Thoracic aorta (tissue), 2 donors: ENCODE measurements at places on chromosomes 2 and 18. TPM values are rescaled to one million over a fixed set of nuclear protein-coding genes. Genes with fewer than 3 reads are reported as not detected.

DNA sequence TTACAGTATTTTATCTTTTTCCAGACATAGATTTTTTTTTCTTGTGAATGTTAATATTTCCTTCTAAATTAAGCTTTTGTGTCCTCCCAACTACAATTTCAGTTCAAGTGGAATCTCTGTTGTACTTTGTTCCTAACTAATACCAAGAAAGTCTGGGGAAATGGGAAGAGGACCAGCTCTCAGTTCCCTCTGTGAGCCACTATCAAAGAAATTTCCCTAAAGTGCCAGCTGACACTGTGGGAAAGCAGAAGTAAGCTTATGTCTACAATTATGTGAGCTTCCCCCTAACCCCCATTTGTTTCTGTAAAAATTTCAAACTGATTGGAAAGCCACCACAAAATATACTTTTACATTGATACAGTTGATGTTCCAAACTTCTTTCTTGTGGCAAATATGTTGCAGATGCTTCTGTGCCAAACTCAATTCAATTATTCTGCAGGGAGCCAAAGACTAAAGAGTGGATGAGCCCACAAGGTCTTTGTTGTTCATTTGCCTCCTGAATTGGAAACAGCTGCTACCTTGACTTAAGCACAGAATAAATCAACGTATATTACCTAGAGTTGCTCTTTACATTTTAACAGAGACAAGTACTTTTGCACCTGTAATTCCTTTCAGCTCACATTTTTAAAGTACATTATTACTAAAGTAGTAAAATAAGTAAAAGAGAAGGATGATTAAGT, 306.6 kb downstream of the PTH2R start:
- H3K4me1 ChIP-seq: no peaks in the 10 kb centered on the region
- no peak for DNase-seq
- H3K4me3 ChIP-seq: no peak overlapping the region
- no peaks in the 10 kb centered on the region for H3K27me3 ChIP-seq
- H3K27ac ChIP-seq: no peak overlapping the region

- no peaks in the 10 kb centered on the region for H3K36me3 ChIP-seq
- peaks cover 11% of the 10 kb centered on the region for H3K4me1 ChIP-seq
- no peak overlapping the region for H3K27ac ChIP-seq
- no peak for DNase-seq
Observed at GRCh38 chr2:52000151-52000855, 968.4 kb upstream of the NRXN1 start.

GRCh38 chr2:162914161-162914560, 75.6 kb upstream of the KCNH7 start:
- no peak for DNase-seq
- no peaks in the 10 kb centered on the region for H3K4me1 ChIP-seq
- no peaks in the 10 kb centered on the region for H3K27me3 ChIP-seq
- no peak overlapping the region for H3K27ac ChIP-seq

DNA sequence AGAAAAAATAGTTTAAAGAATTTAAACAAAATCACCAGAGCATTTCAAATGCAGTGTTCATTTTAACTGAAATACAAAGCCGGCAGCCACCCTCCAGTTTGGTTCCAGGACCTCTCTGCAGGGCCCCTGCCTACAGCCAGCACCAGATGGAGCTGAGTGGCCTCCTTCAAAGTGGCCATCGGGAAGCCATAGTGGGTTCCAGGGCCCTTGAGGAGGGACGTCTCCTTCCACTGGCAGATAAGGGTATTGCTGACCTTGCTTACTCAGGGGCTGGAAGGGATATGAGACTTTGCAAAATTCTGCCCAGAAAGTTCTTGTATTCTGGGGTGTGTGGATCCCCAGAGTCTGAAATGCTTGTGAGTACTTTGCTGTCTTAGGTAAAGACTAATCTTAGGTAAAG, 205.2 kb upstream of the APCDD1 start:
- no peak overlapping the region for H3K27ac ChIP-seq
- no peaks in the 10 kb centered on the region for H3K27me3 ChIP-seq
- no peak overlapping the region for H3K4me3 ChIP-seq
- no peaks in the 10 kb centered on the region for H3K36me3 ChIP-seq
- DNase-seq: no peak

- H3K4me1 ChIP-seq: no peaks in the 10 kb centered on the region
- DNase-seq: no peak
- no peaks in the 10 kb centered on the region for H3K36me3 ChIP-seq
- H3K4me3 ChIP-seq: no peak overlapping the region
- no peak overlapping the region for H3K27ac ChIP-seq
- no peaks in the 10 kb centered on the region for H3K27me3 ChIP-seq
Observed at GRCh38 chr2:10613263-10613662, 76.5 kb downstream of the NOL10 start.

GRCh38 chr2:170369894-170370293, 191.9 kb downstream of the MYO3B start:
- H3K36me3 ChIP-seq: no peaks in the 10 kb centered on the region
- no peak overlapping the region for H3K27ac ChIP-seq
- no peaks in the 10 kb centered on the region for H3K27me3 ChIP-seq
- DNase-seq: no peak

DNA sequence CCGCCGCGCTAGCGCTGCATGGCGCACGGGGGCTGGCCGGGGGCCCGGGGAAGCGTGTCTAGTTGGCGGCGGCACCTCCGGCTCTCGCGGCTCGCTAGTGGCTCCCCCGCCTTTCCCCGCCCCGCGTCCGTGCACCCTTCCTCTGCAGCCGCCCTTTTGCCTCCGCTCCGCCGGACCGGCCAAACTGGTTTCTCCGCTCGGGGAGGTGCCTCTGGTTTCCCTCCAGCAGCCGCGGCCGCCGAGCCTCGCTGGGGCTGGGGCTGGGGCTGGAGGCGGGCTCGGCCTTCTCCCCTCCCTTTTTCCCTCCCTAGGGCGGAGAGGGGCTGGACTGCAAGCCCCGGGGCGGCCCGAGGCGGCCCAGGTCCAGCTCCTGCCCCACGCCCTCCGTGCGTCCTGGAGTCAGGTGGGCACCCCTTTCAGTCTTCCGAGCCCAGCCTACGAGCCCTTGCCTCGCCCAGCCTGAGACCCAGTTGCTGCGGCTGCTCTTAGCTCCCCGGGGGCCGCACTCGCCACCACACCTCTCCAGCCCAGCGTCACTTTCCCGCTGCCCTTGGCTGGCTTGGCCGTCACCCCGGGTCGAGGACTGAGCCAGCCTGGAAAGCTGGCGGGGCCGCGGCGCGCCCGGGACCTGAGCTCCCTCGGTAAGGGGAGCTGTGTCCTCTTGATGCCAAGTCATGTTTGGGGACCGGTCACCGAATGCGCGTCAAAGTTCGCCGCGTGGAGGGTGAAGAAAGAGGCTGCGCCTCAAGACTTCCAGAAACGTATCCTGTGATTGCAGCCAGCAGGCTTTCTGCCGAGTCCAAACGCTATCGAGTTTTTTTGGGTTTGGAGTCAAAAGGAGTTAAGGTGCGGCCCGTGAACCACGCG, at the start of gene ATP8B1:
ATP8B1 (minus strand) TSS at position 213 of the 867 bp plus-strand sequence. CDS start 71,508 bp downstream, outside the sequence.
- peak within 1 kb of the TSS; percentile 86 for H3K4me3 ChIP-seq
- peak within 1 kb of the TSS; percentile 96 for H3K27ac ChIP-seq
- DNase-seq: no peak

HJURP gene
- 1.6 TPM for total RNA-seq

DNA sequence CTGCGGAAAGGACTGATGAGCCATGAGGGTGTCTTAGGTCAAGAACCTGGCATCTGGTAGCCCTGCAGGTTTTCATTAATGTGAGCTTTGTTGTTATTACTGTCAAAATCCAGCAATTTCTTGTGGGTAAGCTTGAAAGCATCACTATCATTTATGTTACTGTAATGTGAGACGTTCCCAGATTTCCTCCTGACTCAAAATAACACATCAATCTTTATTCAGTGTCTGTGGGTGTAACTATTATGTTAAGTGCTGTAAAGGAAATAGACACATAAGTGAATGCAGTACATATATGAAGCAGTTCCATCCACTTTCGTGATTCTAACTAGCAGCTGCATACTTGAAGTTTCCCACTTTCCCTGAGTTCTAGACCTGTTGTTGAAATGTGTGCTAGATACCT, 89.8 kb downstream of the FHOD3 start:
- no peak overlapping the region for H3K4me3 ChIP-seq
- no peaks in the 10 kb centered on the region for H3K36me3 ChIP-seq
- H3K4me1 ChIP-seq: peaks cover 6% of the 10 kb centered on the region
- no peak overlapping the region for H3K27ac ChIP-seq
- no peak for DNase-seq
- H3K27me3 ChIP-seq: no peaks in the 10 kb centered on the region
